Activated T-helper 9 cell treated with anti-CD3 and anti-CD28 coated beads, Interleukin-2, amount 50 U/mL, for 16 hours (primary cell): ENCODE measurements at places on chromosomes 3 and 15.

DNA sequence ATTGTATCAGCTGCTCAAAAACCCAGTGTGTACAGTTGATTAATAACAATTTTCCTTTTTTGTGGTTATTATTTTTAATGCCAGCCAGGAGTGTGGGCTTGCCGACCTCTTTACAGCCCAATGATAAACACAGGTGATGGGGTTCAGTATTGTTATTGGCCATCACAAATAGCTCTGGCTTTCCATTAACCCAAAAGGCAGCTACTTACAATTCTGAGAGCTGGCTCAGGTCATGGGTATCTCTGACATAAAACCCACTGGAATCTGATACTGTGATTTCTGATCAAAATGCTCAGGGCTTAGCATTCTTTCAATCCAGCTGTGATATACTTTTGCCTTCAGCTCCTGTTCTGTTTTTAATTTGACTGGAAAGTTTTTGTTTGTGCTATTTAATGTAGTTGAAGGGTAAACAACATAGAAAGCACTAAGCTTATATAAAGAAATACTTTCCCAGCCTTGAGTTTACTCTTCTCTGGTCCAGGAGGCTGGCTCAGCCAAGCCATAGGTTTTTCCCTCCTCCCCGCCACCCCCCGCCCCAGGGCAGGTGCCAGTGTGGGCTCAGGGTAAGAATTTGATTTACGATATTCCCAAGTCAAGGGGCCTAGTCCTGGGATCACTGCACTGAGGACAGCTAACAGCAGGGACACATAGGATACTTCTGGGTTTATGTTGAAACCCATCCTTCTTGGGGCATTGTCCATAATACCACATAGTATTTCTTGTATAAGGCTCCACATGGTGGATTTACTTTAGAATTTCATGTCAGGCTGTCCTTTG is 54.0 kb upstream of the MYZAP start:
- DNase-seq, result no peak

DNA sequence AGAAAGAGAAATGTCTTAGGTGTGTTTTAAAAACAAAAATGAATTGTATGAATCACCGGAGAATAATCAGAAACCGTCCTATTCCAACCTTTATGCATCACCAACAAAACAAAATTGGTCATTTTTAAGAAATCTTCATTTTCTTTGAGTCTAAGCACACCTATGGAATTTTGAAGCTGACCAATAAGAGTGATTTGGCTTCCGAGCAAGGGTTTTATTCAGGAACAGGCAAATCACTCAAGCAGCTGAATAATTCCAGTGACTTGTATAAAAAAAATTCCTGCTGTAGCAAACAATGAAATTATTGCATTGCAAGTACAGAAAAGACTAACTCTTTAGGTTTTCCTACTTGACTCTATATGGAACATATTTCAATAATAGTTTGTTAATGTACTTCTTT is 83.8 kb upstream of the FNDC3B start:
- DNase-seq, result no peak

GRCh38 chr3:188432802-188433520 is 279.0 kb downstream of the LPP start:
- DNase-seq, result no peak

- DNase-seq, result no peak
These were observed 874 bp downstream of the INO80 start for GRCh38 chr15:41115161-41115651.

DNA sequence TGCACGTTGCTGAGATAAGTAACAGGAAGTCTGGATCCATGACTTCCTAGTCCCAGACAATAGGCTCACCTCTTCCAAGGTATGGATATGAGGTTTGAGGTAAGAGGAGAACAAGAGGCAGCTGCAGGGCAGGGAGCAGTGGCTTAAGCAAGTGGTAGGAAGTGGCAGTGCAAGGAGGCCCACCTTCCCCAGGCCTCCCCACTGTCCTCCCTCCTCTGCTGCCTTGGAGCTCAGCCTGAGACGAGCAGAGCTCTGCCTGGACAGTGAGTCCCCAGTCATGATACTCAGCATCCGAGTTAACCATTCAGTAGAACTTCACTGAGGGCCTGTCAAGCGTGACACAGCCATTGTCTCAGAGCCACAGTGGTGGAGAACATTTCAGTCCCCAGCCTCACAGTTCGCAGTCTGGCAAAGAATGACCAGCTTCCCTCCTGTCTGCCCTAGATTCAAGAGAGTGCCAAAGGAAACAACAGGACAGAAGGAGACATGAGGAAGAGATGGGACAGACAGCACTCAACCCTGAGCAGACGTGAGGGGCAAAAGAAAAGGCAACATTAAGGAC is 41.4 kb upstream of the BOC start:
- DNase-seq, result no peak

GRCh38 chr3:153023896-153024295 is 138.1 kb upstream of the RAP2B start:
- DNase-seq, result no peak

- DNase-seq, result no peak
These were observed 479.4 kb downstream of the FOXP1 start for GRCh38 chr3:71104121-71104541.

GRCh38 chr3:19149368-19149767 is 1.1 kb downstream of the KCNH8 start:
- no peak for DNase-seq

DNA sequence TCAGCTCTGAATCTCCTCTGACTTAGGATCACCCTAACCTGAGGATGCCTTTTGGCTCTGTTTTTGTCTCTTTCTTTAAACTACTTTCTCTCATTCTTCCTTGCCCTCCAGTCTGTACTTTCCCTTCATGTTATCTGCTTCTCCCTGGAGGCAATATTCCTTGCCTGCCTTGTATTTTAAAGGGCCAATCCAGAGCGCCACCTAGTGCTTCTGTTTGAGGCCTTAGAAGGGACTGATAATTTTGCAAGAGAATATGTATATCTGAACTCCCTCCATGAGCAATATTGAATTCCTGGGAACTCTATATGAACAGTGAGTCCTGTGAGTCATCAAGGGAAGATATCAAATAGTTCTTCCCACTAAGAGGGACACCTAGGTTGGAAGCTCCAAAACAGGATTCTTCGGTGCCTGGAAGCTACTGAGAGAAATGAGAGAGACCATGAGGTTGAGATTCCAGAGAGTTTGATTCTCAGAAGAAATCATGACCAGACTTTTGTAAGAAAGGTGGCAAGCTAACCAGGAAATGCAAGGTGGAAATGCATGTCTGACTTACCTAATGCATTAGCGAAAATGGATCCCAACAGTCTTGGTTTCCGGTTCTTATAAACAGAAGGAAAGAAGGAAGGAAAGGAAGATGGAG is 203.8 kb upstream of the CD96 start:
- DNase-seq, result peak; percentile 4

GRCh38 chr3:184255291-184256039 is 5.9 kb downstream of the CAMK2N2 start:
- no peak for DNase-seq

DNA sequence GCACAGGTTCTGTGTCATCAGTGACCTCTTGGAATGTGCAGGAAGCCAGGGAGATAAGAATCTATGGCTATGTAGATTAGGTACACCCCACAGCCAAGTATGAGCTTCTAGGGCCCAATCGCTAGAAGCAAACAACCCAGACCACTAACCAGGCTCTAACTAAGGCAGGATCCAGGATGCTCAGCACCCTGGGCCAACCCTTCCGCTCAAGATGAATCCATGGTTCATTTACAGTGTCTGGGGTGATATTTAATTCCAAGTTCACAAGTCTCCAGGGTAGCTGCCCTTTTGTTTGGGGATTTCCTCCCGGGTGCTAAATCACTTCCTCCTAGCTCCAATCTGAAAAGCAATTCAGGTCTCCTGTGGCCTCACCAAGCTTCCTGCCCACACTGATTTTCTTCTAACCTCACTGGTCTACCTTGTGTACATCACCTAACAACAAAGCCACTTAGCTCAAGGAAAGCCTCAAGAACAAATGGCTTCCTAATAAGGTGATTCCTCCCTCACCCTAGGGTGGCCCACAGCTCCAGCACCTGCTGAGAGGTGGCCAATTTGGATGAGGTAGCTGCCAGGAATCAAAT is 2.4 kb downstream of the EHD4 start:
- no peak for DNase-seq

DNA sequence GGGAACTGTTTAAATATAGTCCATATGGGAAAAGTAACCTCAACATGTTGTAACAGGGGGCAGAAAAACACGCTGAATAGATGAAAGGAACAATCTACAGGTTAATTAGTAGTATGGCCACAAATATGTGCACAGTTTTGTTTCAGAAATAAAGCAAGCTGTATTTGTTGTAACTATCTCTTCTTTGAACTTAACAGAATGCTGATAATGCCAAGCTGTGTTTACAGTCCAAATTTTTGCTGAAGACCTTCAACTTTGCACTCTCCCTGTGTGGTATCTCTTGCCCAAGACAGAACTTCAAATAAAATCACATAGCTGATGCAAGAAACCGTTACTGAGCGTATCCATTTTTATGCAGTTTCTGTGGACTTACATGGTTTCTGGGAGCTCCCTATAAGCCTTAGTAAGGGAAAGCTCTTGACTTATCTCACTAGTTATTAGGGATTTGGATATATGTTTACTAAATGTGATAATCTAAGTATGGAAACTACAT is 425.4 kb upstream of the TPRG1 start:
- no peak for DNase-seq

- DNase-seq, result no peak
These were observed 73.6 kb upstream of the VGLL4 start for GRCh38 chr3:11717301-11717700.

DNA sequence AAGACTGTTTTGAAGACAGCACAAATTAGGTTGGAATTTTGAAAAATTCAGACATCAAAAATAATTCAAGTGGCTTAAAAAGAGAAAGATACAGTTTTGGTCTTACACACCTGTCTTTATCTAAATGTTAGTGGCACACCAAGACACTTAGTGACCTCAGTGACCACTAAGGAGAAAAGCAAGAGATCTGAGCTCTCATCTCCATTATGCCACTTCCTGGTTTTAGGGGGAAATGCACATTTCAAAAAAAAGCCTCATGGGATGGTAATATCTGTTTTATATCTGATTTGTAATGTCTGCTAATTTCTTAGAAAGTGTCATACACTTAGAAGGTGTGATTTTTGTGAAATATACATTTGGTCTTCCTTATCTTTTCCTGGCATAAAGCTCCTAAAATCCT is 16.4 kb downstream of the IL12A start:
- no peak for DNase-seq

DNA sequence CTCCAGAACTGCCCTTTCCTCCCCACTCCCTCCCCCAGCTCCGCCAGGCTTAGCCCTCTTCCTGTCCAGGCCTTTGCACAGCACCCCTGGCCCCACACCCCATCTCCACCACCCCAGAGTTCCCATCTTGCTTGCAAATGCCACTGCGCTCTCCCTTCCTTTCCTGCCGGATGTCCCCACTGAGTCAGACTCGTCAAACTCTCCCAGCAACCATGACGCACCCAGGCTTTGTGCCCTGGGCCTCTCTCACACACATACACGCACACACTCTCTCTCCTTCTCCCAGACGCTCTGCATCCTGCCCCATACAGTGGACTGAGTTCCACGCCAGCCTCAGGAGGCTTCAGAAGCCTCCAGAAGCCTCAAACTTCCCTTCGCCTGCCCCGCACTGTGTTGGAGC is 2.8 kb upstream of the CCDC9B start:
- no peak for DNase-seq

- DNase-seq, result no peak
These were observed 347.3 kb downstream of the MFSD1 start for GRCh38 chr3:159149131-159149530.

DNA sequence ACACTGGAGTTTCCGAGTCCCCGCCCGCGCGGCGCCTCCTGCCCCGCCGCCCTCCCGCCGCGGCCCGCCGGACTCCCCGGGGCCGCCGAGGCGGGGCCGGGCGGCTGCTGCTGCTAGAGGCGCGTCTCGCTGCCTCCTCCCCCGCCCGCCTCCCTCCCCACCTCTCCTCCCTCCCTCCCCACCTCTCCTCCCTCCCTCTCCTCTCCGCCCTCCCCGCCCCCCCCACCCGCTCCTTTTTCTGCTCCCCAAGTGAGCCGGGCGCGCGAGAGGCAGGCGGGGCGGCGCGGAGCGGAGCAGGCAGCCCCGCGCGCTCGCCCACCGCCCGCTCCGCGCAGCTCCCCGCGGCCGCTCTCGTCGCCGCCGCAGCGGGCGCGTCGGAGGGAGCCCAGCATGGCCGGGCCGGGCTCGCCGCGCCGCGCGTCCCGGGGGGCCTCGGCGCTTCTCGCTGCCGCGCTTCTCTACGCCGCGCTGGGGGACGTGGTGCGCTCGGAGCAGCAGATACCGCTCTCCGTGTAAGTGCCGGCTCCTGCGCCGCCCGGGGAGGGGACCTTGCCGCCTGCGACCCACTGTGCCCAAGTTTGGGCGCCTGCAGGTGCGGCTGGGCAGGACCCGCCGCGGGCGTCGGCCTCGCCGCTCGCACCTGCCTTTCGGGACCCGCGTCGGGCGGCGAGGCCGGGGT is at the start of gene CACNA2D3:
TSS of gene CACNA2D3 (plus strand) at position 229 of the 679 bp plus-strand sequence.
- no peak for DNase-seq

DNA sequence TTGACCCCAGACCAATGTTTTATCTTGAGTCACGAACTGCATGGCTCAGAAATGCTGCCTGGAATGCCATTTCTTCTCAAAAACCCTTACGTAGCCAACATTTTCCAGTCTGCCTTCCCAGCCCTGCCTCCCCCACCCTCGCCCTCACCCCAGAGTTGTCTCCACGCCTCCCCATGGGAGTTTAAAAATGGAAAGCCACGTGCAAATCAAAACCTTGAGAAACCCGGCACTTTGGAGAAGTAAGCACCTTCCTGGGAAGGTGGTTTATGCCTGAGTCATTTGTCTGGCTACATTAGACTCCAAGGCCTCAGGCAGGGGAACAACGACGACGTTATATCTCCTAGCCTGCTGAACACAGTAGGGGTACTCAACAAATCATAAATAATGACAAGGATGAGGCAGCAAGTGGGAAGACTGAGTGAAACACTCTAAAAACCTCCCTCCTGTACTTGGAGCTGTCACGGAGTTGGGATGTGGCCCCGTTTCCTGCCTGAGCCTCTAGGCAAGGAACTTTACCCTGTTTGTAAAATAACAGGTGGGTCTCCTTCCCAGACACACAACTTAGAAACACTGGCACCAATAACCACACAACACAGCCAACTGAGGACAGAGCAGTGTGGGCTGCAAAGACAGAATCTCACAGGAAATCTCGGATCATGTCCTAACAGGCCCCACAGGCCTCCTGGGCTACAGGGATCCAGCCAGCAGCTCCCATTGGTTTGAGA is 179.1 kb downstream of the NTRK3 start:
- DNase-seq, result no peak

DNA sequence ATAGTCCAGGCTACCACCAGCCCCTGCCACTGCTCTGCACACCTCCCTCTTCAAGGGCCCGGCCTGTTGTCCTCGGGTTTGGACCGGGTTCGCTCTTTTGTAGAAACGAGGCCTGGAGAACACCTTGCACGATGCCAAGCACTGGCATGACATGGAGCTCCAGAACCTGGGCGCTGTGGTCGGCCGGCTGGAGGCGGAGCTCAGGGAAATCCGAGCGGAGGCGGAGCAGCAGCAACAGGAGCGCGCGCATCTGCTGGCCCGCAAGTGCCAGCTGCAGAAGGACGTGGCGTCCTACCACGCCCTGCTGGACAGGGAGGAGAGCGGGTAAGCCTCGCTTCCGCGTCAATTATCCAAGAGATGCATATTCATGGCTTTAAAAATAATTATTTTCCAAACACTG is 72.4 kb downstream of the BFSP2 start:
- DNase-seq, result no peak

GRCh38 chr3:71728632-71729342 is 3.6 kb upstream of the EIF4E3 start:
- no peak for DNase-seq
